ENCODE measurements at places on chromosomes 11 and 22. TPM values are rescaled to one million over a fixed set of nuclear protein-coding genes. Genes with fewer than 3 reads are reported as not detected.

DNA sequence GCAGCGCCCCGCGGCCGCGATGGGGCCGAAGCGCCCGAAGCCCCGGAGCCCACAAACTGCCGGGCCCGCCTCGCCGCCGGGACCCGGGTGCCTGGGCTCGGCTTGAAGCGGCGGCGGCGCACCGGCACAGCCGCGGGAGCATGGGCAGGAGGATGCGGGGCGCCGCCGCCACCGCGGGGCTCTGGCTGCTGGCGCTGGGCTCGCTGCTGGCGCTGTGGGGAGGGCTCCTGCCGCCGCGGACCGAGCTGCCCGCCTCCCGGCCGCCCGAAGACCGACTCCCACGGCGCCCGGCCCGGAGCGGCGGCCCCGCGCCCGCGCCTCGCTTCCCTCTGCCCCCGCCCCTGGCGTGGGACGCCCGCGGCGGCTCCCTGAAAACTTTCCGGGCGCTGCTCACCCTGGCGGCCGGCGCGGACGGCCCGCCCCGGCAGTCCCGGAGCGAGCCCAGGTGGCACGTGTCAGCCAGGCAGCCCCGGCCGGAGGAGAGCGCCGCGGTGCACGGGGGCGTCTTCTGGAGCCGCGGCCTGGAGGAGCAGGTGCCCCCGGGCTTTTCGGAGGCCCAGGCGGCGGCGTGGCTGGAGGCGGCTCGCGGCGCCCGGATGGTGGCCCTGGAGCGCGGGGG lies 346 bp downstream of the FJX1 start:
- peak; percentile 44 for DNase-seq

GRCh38 chr22:32587449-32587848 lies 112.8 kb downstream of the FBXO7 start:
- no peak for DNase-seq

DNA sequence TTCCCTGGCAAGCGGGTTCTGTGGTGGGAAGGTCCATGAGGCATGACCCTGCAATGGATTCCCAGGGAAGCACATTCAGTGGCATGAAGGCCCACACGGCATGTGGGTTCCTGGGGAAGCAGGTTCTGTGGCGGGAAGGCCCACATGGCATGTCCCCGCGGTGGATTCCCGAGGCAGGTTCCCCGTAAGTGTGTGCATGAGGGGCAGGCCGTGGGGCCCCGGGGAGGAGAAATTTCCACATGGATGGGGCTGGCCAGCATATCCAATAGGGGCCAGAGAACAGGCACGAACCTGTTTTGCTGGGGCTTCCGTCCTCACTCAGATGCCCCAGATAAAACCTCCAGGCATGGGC lies 83.7 kb downstream of the PHF21B start:
- DNase-seq = no peak

GRCh38 chr11:9428706-9429105 lies 32.1 kb upstream of the ZNF143 start:
- no peak for DNase-seq

DNA sequence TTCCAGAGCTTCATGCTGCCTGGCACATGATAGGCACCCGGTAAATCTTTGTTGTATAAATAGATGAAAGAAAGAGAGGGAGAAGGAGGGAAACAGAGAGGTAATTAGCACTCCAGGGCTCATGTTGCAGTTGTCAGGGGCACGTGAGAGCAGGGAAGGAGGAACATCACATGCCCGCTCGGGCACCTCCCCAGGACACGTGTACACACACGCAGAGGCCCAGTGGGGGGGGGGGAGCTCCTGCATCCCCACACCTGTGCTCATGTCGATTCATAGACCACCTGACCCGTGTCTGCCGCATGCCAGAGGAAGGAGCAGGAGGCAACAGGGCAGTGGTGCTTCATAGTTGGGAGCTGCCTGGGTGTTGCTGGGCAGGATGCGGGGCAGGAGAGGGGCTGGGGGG lies 37.1 kb upstream of the NNMT start:
- no peak for DNase-seq

The LRRC56 gene
- 1.3 TPM for total RNA-seq

The RASGRP2 gene
- 1.2 TPM for total RNA-seq

The SOX6 gene
- 1.8 TPM for total RNA-seq

The PHOX2A gene
- total RNA-seq = not detected

The CHST1 gene
- under 0.01 TPM for total RNA-seq

Measured in fibroblast of lung (primary cell).